Omental fat pad (tissue), 4 donors: ENCODE measurements at places on chromosomes 12 and 14. TPM values are rescaled to one million over a fixed set of nuclear protein-coding genes. Genes with fewer than 3 reads are reported as not detected.

GRCh38 chr14:64879635-64880220, at the start of gene SPTB:
Gene SPTB, minus strand, starts transcription at chr14:64879907. Its CDS starts 56,813 bp downstream, at chr14:64823094.
- no peak for DNase-seq

DNA sequence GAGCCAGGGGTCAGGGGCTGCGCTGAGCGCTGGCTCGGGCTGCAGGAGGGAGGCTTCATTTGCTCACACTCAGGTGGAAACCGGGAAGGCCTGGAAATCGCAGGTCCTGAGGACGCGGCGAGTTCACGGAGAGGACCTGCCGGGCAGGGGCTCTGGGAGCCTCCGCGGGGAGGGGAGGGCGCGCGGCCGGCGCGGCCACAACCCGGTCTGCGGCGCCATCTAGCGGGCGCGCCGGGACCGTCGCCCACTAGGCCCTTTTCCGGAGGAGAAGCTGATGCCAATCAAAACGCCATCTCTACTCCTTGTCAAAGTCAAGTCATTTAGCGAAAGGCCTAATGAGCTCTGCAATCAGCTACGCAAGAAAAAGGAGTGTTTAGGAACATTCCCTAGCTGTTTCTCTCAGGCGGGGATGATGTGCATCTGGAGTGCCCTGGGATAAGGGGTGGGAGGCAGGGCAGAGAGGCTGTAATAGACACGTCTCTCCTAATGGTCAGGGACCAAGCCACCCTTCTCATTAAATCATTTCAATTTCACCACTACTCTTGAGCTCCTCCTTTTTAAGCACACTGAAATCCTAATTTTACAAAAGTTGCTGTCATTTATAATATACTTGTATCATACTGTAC, 885.8 kb upstream of the TMEM132C start:
- peak; percentile 26 for DNase-seq

DNA sequence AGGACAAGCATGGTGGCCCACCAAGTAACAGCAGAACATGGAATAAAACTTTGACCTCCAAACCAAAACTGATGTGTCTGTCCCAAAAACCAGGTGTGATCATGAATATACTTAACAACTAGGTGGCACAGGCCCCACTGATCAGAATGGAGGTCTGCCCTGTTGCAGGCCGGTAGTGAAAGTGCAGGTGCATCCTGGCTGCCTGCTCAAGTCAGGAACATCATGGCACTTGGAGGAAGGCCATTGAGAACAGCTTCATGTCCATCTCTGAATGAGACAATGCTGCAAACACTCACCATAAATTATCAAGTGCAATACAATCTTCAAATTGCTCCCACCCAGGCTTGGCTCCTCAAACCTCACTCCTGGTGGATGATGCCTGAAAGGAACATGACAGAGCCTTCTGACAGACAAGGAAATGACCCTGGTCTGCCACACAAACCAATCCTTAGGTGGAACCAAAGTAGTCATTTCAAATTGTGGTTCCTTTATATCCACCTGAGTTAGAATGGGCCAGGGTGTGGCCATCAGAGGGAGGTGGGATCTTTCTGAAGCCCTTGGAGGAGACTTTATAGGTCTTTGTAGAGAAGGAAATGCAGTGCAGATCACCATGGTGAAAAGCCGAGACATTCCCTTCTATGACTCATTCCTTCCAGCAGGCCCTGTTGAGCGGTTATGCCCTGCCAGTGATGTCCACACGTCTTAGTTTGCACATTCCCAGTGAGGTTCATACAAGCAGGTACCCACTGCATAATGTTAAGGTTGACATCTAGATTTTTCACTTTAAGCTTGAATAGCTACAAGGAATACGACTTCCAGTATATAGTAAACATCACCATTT, 36.0 kb downstream of the EGLN3 start:
- no peak for DNase-seq

GRCh38 chr12:115396567-115396966, 712.6 kb upstream of the TBX3 start:
- no peak for DNase-seq

The TMEM229B gene
- total RNA-seq: 0.93 TPM

The SOX5 gene
- 41.9 TPM for total RNA-seq

The KCNH3 gene
- total RNA-seq: 0.84 TPM

The SOAT2 gene
- not detected for total RNA-seq

The DBX2 gene
- total RNA-seq: 3.8 TPM

The ESR2 gene
- 1.5 TPM for total RNA-seq

The TMEM119 gene
- 28.8 TPM for total RNA-seq

The RNASE13 gene
- not detected for total RNA-seq
